Activated naive CD4-positive, alpha-beta T cell treated with anti-CD3 and anti-CD28 coated beads, Interleukin-2, amount 10 ng/mL, durations not matched to agents 7 days and 5 days (primary cell): ENCODE measurements at places on chromosomes 3 and 15.

GRCh38 chr15:27328186-27328585, 357.2 kb downstream of the GABRG3 start:
- no peak for DNase-seq

- no peak for DNase-seq
Measured at GRCh38 chr3:152779653-152780052, 55.3 kb upstream of the P2RY1 start.

GRCh38 chr15:92653366-92653765, 2.2 kb downstream of the FAM174B start:
- no peak for DNase-seq

DNA sequence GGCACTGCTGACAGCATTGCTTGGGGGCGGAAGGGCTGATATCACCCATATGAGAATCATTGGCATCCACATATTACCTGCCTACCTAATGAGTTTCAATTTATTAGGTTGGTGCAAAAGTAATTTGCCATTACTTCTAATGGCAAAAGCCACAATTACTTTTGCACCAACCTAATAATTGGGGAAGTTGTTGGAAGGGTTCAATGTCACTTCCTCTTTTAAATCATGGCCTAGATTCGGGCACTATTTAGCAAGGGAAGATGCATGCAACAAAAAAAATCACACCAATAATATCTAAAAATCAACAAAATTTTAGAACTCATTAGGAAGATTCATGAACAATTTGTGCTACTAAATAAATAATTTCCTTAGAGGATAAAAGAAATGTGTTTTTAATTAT, 56.0 kb upstream of the AGTR1 start:
- DNase-seq = no peak

GRCh38 chr15:64773606-64774005, 1.8 kb downstream of the RBPMS2 start:
- DNase-seq = no peak

GRCh38 chr15:64507293-64507802, 47.0 kb downstream of the ZNF609 start:
- peak; percentile 52 for DNase-seq

DNA sequence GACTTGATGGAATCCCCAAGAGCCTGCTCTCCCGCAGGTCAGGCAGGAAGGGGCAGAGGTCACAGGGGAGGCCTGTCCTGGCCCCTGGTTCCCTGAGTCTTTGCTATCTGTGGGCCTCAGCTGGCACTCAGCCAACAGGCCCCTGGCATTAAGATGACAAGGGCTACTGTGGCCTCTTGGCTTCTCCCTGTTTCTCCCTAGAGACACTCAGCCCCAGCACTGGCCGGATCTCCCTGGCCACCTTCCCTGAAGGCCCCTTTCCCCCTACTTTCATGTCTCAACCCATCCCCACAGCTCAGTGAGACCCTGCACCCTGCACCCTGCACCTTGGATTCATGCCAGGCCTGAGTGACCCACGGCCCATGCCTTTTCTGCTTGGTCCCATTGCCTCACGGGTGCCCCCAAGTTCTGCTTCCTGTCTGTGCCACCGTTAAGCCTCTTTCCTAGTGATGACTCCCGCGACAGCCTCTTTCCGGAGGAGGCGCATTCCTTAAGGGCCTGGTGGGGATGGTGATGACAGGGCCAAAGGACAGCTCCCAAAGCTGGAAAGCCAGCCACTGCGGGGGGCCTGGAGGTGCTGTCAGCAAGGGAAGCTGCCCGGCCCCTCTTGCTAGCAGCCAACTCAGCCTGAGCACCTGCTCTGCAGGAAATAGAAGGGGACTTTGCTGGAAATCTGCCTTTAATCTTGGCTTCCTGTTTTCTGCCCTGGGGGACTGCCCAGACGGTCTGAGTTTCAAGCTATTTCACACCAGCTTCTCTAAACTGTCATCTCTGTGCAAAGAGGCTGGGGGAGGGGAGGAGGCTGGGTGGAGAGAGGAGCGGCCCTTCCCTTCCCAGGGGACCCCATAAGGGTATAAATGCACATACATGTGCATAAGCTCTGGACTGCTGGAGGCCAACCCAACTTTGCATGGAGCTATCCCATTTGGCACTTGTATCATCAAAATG, 4.8 kb upstream of the CSK start:
- DNase-seq = peak; percentile 61

DNA sequence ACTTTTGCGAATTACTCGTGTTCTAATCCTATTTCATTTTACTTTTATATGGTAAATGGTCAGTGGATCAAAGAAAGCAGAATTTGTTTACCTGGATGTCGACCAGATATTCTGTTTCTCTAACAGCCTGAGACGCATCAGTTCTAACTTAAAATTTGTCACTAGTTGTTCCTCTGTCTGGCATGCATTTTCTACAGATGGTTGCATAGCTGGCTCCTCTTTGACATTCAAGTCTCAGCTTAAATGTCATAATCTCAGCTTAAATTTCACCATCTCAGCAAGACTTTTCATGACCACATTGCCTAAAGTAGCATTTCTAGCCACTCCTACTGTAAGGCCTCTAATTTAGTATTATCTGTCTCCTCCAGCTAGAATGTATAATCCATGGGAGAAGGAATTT, 609.3 kb downstream of the AGBL1 start:
- no peak for DNase-seq

- no peak for DNase-seq
Measured at GRCh38 chr3:128445357-128445756, 21.3 kb downstream of the DNAJB8 start.

DNA sequence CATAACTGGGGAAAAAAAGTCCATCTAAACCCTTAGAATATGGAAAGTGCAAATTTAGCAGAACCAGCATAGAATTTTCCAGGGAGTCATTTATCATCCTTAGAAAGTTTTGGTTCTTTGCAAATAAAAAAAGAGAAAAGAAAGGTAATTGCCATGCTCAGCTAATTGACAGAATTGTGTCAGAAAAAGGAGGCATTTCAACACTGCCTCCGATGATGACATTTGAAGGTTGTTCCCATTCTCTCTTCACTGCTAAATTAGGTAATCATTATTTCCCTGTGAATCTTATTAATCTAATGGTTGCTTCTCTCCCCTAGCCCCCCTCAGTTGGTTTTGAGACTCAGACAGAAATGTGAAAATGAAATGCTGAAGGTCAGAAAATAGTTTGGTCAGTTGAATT, 139.2 kb downstream of the PDCD6IP start:
- no peak for DNase-seq

DNA sequence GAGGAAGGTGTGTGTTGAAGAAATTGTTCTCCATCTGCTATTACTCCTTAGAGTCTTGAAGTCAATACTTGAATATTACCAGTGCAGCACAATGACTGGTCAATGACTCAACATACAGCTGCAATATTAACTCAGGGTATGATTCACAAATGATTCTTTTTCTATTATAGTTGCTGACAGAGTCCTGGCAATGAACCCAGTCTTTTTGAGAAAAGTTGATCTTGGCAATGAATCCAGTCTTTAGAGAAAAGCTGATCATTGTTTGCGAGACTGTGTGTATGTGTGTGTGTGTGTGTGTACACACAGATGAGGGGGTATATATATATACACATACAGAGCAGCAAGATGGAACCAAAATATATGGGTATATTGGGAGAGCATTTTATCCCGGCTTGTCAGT, 315.1 kb downstream of the ZNF385D start:
- DNase-seq = no peak

DNA sequence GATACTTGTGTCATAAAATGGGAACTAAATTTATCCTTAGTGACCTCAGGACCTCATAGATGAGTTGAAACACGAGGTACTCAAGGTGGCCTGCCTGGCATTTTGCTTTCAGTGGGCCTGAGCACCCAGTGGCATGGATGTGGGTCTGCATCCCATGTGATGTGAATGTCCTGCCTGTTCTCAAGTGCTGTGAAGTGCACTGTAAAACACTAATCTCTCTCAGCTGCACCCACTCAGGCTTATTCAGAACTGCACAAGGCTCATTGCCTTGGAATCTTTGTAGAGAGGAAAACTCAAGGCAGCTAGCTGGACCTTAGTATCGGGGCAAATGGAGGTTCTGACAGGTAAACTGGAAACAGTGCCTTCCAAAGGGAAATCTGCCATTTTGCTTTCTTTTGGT, 767.0 kb downstream of the TUSC7 start:
- no peak for DNase-seq

DNA sequence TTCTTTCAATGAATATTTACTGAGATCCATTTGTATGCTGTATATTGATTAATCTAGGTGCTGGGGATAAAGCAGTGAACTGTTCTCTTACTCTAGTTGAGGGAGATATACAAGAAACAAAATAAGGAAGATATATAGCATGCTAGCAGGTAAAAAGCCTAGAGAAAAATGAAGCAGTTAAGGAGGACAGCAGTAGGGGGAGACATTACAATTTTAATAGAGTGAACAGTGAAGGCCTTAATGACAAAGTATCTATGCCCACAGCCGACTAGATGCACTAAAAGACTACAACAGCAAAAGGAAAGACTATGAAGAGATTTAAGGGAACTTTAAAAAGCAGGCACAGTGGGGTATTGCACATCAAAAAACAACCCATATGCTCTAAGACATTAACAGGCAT, 81.4 kb downstream of the XRN1 start:
- no peak for DNase-seq

- no peak for DNase-seq
Measured at GRCh38 chr15:66452971-66453580, 44.5 kb downstream of the SNAPC5 start.

- DNase-seq = no peak
Measured at GRCh38 chr15:70879401-70879800, 12.8 kb downstream of the THAP10 start.

GRCh38 chr15:36550650-36551049, 28.8 kb upstream of the CDIN1 start:
- DNase-seq = no peak
